ENCODE measurements at places on chromosomes 11 and 22.
A peak's percentile ranks its signal among the peaks of the same experiment; 100 is the strongest.

GRCh38 chr11:75182664-75183063, 31.8 kb downstream of the SLCO2B1 start:
- DNase-seq = no peak

- DNase-seq = no peak
Observed at GRCh38 chr11:74620531-74620930, 28.1 kb downstream of the POLD3 start.

DNA sequence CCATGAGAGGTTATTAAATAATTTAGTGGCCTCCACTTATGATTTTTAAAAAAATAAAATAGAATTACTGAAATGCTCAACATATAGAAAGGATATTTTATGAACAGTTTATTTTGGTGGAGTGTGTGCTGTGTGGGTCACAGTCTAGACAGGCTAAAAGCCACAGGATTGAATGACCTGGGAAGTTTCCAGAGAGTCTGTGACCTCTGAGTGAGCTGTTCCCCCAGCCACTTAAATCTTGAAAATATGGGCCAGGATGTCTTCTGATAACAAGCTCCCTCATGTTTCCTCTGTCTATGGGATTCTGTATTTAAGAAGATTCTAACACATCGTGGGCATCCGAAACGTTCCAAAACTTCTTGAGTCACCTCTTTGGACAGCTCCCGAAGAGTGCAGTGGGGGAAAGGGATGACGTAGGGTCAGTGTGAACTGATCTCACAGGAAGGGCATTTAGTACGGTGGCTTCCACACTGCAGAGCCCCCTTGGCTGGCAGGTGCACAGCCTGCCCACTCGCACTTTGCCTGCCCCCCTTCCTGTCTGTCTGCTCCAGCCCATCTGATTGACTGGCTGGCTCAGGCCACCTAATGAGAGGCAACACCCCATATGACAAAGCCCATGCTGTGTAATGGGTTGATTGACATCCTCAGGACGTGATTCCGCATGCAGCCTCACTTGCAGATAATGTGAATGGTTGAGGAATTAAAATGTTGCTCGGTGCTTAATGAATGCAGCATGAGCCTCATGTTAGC, 97.4 kb downstream of the NTM start:
- DNase-seq = no peak

GRCh38 chr11:105911454-105911853, 110.6 kb downstream of the MSANTD4 start:
- no peak for DNase-seq

DNA sequence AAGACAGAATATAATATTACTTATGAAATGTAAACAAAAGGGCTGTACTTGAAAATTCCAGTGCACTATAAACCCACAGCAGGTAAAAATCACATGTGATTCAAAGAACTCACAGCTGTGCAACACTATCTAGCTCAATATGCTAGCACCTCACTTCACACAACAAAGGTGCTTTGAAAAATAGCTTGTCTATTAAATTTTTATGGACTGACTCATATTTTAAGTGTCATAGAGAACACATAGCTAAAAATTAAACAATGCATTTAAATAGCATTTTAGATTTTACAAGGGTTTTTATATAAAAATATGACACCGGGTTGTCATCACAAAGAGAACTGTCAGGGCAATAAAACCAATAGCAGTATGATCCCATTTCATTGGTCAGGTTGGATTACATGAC, 1390.5 kb upstream of the TENM4 start:
- no peak for DNase-seq

GRCh38 chr11:67627812-67628624, 1.7 kb downstream of the NUDT8 start:
- DNase-seq = no peak

GRCh38 chr22:18931905-18932652, 4.0 kb downstream of the PRODH start:
- DNase-seq = no peak

- DNase-seq = no peak
Observed at GRCh38 chr22:36360011-36360410, 27.8 kb downstream of the MYH9 start.

GRCh38 chr11:16989554-16989953, 24.7 kb downstream of the PLEKHA7 start:
- DNase-seq = no peak

DNA sequence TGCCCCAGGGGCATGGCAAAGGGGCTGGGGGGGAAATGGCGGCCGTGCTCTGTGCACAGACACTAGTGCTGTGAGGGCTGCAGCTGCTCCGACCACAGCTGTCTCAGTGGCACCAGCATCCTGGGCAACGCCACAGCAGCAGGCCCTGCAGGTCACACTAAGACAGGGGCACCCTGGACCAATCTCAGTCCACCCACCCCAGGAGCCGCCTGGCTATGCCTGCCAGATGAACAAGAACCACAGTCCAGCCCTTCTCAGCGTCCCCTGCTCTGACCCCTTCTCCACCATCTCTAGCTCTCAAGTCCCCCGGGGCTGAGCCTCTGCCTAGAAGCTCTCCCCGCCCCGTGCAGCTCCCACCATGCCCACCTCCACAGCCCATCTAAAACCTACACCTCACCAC, 16.5 kb downstream of the TUBGCP6 start:
- no peak for DNase-seq

DNA sequence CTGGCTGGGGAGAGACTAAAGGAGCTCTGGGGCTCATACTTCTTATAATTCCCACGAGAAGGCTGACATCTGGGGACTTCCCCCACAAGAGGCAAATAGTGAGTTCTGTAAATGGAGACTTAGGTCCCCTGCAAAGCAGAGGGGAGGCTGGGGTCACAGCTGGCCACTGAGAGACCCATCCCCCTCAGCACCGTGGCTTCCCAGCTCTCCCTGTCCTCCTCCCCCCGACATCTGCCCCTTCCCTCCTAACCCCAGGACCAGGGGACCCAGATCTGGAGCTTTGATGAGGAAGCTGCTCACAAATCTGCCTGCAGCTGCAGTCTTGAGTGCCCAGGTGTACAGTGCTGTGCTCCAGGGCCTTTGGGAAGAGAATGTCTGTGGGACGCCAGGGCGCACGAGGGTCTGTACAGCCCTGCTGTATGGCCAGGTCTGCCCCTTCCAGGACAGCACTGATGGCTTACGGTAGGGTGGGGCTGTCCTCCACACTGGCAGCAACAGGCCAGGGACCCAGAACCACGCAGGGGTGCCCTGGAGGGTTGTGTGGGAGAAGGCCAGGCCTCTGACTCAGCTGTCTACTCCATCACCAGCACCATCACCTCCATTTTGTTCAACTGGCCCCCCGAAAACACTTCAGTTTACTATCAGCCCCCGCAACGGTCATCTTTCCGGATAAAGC, 1.1 kb downstream of the RGL4 start:
- no peak for DNase-seq

DNA sequence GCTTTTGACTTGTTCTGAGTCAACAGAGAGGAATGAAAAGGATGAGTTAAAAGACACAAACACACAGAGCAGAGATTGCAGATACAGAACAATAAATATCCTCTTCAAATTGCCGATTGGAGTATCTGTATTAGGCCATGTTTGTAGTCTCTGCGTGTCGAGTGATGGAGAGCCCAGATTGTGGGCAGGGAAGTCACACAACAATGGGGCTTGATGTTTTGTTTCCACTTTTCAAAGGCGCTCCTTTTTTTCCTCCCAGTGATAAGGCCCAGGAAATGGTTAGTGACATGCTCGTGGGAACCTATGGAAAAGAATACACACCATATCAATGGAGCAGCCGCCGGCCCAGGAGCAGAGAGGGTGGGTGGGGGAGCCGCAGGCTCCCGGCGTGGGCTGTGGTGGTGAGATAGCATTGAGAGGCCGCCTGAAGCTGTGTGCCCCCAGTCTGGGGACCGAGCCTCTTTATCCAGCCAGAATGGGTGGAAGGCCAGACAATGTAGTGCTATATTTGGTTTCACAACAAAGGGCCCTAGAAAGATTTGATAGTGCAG, 555.9 kb downstream of the INSC start:
- no peak for DNase-seq

DNA sequence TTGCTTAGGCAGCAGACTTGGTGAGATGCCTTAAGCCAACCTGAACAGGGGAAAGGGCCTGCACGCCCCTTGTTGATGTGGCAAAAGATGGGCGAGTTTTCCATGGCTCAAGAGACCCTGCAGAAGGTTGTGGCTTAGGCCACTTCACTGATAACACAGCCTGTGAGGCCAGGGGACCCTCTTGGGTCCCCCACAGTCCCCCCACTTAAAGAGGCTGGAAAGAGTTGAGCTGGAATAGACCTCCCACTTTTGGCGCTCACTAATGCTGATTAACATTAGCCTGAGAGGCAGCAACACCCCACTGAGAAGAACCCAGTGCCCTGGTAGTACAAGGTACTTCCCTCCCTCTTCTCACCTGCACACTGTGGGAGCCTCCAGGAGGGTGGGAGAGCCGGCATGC, 107.5 kb downstream of the TRIM29 start:
- no peak for DNase-seq

DNA sequence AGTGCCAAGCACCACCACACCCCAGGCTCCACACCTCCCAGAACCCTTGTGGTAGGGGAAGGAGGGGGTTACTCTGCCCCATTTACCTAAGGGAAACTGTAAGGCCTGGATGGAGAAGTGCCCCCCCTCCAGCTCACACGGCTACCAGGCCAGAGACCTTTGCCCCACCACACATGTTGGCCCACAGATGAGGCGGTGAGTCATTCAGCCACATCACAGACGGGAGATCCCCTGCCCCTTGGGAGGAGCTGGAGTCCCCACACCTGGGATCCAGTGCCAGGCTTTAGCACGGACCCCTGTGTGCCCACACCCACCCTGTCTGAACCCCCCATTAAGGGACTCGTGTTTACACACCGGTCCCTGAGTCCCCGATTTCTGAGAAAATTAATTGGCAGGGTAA, 24.9 kb downstream of the CDKN1C start:
- DNase-seq = no peak

- no peak for DNase-seq
Observed at GRCh38 chr11:94796190-94796580, 28.0 kb downstream of the AMOTL1 start.

DNA sequence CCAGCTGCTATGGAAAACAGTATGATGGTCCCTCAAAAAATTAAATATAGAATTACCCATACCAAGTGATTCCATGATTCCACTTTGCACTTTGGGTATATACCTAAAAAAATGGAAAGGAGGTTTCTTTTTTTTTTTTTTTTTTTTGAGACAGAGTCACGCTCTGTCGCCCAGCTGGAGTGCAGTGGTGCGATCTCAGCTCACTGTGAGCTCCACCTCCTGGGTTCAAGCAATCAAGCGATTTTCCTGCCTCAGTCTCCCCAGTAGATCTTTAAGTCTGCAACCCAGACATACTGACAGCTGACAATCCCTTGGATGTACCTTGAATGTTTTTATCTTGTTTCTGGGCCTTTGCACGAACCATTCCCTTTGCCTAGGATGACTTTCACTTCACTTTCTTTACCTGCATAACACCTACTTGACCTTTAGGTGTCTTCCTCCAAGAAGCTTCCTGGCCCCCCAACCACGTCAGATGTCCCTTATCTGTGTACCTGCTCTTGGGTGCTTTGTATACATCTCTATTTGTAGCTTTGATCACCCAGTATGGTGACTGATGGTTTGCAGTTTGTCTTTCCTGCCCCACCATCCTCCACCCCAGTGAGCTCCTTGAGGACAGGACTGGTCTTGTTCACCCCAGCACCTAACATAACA, 11.6 kb downstream of the UCP3 start:
- DNase-seq = no peak

GRCh38 chr11:30431127-30431814, 108.4 kb downstream of the ARL14EP start:
- no peak for DNase-seq

GRCh38 chr22:49753276-49753890, 74.3 kb downstream of the BRD1 start:
- DNase-seq = no peak

GRCh38 chr11:8039530-8040260, 41.3 kb upstream of the TUB start:
- no peak for DNase-seq

GRCh38 chr22:25196326-25196725, 3.3 kb upstream of the CRYBB3 start:
- DNase-seq = no peak

DNA sequence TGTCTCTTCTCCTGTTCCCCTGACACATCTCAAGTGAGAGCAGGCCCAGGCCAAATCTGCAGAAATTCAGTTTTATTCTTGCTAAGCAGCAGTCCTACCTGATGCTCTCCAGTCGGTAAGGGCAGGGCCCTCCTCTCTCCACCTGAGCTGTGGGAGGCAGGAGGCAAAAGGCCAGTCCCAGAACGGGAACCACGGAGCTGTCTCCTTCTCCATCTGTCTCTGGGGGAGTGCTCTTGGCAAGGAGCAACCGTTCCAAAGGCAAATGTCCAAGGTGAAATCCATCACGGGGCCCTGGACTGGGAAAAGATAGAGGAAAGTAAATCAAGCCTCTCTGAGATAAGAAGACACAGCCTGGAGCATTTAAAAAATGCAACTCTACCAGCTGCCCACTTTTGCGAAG, 65.2 kb upstream of the CDON start:
- no peak for DNase-seq

DNA sequence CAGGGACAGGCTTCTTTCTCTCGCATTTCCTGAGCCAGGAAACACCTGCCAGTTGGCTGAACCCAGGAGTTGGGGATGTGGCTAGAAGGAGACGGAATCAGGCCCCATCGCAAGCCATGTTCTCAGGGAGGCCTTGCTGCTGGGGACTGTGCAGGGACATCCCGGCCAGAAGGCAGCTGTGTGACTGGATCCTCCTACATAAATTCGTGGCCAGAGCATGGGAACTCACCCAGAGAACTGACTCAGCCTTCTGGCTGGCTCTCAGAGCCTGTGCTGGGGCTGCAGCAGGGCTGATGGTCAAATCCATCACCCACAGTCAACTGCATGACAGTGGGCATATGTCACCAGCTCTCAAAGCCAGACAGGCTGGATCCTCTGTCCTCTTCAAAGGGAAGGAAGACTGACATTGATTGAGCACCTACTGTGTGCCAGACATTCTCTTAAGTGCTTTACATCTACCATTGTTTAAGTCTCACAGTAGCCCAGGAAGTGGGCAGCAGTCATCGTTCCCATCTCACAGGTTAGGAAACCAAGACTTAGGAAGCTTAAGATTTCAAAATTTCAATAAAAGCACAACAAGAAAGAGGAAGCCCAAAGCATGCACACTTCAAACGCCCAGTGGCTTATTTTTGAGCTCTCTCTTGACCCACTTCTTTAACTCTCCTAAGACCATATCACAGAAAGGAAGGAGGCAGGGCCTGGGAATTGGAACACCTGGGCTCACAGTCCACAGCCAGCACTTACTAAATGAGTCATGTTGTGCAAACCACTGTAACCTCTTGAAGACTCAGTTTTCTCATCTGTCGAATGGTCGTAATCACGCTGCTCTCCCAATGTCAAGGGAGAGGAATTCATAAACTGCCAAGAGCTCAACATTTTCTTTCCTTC, 30.9 kb upstream of the CACNG2 start:
- DNase-seq = peak; percentile 5

GRCh38 chr11:720642-721246, 14.7 kb downstream of the EPS8L2 start:
- DNase-seq = no peak

GRCh38 chr11:106280036-106280435, 202.6 kb downstream of the AASDHPPT start:
- no peak for DNase-seq

GRCh38 chr22:43427296-43428004, 15.6 kb downstream of the MPPED1 start:
- DNase-seq = no peak

Measured in AG09309 (cell line).